Astrocyte of the cerebellum (primary cell): ENCODE measurements at places on chromosomes 7 and 10.

- DNase-seq: peak; percentile 93
Measured at GRCh38 chr10:114779803-114780576, 41.6 kb upstream of the FHIP2A start.

GRCh38 chr7:21777921-21778320, 167.8 kb downstream of the CDCA7L start:
- DNase-seq: no peak

GRCh38 chr7:130875265-130875741, 141.3 kb upstream of the KLF14 start:
- DNase-seq: no peak

GRCh38 chr7:110813986-110814385, 276.9 kb upstream of the LRRN3 start:
- DNase-seq: no peak

DNA sequence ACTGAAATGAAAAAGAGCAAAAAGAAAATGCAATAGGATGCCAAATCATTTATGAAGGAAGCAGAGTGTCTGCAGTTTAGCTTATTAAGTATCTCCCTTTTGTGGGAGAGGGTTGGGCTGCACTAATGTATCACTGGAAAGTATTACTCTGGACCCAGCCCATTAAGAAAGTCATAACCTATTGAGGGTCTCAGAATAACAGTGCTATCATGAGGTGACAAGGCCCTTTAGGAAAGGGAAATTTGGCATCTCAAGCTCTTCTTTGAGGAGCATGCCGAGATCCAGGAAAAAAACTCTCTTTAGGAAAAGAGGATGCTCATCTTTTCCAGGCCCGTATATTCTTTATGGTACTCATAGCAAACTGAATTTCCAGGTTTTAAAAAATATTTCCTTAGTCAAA, 114.6 kb downstream of the PRKG1 start:
- DNase-seq: no peak

DNA sequence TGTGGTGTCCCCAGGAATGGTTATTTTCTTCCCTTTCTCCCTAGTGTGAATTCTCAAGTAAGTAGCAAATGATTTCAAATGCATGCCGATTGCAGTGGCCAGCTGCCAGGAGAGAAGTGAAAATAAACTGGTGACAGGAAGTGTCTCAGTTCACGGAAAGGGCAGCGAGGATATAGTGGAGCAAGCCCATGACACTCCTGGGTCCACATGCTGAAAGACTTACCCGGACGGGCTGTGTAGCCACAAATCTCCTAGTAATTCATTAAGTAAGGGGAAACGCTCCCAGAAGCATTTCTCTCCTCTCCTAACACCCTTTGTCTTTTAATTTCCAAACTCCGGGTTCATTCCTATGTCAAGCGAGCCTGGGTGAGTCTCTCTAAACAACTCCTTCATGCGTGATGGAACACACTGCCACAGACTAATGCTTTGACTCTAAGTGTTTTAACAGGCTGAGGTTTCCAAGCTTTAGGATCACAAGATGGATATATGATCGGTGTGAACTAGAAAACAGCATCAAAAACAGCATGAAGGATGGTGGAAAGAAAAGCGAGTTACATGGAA, 125.6 kb downstream of the CYP26A1 start:
- peak; percentile 57 for DNase-seq

GRCh38 chr10:128877141-128877540, 589.9 kb upstream of the MGMT start:
- DNase-seq: no peak

DNA sequence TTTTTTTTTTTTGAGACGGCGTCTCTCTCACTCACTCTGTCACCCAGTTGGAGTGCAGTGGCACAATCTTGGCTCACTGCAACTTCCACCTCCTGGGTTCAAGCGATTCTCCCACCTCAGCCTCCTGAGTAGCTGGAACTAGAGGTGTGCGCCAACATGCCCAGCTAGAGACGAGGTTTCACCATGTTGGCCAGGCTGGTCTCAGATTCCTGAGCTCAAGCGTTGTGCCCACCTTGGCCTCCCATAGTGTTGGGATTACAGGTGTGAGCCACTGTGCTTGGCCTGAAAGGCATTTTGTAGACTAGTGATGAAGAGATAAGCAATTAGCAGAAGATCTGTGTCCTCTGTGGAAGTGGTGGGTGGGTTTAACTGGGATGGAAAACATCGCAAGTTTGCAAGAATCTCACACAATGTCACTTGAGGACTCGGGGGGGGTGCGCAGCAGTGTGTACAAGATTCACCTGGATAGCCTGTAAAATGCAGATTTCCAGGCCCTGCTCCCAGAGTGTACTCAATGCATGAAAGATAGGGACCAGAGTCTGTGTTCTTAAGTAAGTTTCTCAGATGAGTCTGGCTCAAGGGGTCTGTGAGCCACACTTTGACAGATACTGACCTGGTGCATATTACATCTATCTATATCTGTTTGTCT, 10.9 kb downstream of the CYP17A1 start:
- DNase-seq: no peak

DNA sequence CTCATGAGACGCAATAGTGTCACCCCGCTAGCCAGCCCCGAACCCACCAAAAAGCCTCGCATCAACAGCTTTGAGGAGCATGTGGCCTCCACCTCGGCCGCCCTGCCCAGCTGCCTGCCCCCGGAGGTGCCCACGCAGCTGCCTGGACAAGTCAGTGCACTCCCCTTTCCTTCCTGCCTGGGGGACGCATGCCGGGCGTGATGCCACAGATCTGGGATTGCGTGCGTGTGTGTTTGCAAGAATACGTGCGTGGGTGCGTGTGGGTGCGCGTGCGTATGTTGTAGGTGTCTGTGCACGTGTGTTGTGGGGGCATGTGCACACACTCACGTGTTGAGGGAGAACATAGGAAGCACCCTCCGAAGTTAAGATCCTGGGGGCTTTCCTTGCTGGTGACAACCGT, 23.5 kb downstream of the PFKFB3 start:
- DNase-seq: no peak

DNA sequence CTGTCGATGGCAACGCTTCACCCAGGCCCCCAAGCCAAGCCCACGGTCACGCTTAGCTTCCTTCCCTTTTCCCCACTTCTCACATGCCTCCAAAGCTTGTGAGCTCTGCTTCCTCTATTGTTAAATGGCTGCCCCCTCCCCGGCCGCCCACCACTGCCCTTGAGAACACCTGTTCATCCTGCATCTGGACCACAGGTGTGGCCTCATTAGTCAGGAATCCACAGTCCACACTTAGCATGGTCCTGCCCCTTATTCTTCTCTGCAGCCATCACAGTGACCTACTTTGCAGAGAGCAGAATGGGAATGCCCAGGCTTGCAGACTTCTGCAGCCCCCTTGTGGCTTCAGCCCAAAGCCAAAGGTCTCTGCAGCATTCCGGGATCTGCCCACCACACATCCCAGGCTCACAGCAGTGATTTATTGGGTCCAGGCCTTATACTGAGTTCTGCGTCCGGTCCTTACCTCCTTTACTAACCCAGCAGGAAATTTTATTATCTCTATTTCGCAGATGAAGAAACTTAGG, 66.9 kb downstream of the PTPRE start:
- no peak for DNase-seq

DNA sequence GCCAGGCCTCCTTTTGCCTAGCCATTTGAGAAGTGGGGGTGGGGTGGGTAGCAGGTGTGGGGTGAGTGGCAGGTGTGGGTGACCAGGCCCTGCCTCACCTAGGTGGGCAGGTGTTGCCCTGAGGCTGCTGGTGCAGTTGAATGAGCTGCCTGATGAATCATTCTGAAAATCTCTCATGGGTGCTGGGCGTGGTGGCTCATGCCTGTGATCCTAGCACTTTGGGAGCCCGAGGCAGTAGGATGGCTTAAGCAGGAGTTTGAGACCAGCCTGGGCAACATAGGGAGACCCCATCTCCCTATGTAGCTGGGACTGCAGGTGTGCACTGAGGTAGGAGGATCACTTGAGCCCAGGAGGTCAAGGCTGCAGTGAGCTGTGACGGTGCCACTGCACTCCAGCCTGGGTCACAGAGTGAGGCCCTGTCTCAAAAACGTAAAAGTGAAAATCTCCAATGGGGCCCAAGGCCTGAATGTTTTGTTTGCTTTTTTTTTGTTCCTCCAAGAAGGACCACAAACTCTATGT, 17.7 kb downstream of the TSPAN14 start:
- no peak for DNase-seq

DNA sequence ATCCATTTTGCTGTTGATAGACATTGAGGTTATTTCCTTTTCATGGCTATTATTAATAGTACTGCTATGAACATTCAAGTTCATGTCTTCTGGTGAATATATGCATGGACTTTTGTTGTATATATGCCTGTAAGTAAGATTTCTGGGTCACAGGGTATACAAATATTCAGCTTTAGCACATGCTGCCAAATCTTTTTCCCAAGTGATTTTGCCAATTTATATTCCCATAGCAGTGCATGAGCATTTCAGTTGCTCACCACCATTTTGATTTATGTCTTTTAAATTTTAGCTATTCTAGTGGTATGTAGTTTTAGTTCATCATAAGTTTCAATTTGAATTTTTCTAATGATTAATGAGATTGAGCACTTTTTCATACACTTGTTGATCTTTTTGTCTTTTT, 59.9 kb downstream of the CALD1 start:
- no peak for DNase-seq

GRCh38 chr7:16359216-16359615, 62.1 kb downstream of the CRPPA start:
- DNase-seq: no peak

DNA sequence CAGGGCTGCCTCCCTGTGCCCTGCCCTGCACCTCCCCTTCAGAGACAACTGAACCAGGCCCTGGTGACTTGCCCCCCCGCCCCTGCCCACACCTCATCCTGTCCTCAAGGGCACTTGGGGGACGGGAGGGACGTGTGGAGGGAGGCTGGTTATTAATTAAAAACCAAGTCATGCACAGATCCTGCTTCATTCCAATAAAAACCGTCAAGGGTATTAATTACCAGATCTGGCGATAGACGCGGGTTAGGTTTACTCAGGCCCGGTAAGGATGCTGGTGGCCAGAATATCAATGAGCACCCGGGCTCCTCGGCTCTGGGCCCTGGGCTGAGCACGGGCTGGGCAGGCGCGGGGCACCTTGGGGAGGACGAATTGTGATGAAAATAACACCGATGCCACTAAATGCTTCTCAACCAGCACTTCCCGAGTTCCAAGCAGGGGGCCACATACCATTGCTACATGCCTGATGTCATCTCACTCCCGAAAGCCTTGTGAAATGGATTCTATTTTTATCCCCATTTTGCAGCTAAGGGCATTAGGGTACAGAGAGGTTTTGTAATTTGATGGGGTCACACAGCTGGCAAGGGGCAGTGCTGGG, 24.5 kb upstream of the GTF2IRD1 start:
- peak; percentile 39 for DNase-seq

- DNase-seq: no peak
Measured at GRCh38 chr10:7475939-7476338, 65.1 kb upstream of the SFMBT2 start.

DNA sequence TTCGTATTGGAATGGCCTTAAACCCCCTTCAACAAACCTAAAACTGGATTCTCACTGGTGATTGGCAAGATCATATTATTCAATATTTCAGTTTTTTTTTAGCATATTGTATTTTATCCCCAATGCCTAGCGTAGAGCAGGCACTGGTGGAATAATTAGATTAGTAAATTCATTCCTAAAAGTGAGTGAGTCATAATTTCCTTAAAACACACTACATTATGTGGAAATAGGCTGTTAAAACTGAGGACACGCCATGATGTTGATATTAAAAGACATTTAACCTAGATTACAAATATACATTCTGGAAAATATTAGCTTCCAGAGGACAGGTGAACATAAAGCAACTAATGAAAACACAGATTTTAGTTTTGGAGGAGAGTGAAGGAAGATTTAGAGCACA, 463.9 kb downstream of the PARD3 start:
- DNase-seq: no peak

- DNase-seq: no peak
Measured at GRCh38 chr10:71765176-71765904, 8.0 kb downstream of the VSIR start.

GRCh38 chr10:84224411-84225028, 824 bp downstream of the LRIT2 start:
- no peak for DNase-seq

- DNase-seq: no peak
Measured at GRCh38 chr7:44395067-44395466, 69.7 kb upstream of the CAMK2B start.

DNA sequence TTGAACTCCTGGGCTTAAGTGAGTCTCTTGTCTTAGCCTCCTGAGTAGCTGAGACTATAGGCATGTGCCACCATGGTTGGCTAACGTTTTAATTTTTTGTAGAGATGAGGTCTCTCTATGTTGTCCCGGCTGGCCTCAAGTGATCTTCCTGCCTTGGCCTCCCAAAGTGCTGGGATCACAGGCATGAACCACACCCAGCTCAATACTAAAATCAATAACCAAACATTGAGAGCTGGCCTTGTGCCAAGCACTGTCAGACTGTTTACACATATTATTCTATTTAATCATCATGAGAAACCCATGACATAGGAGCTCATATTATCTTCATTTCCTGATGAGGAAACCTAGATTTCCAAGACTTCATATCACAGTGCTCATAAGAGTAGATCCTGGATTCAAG, 251.2 kb downstream of the BAMBI start:
- no peak for DNase-seq

DNA sequence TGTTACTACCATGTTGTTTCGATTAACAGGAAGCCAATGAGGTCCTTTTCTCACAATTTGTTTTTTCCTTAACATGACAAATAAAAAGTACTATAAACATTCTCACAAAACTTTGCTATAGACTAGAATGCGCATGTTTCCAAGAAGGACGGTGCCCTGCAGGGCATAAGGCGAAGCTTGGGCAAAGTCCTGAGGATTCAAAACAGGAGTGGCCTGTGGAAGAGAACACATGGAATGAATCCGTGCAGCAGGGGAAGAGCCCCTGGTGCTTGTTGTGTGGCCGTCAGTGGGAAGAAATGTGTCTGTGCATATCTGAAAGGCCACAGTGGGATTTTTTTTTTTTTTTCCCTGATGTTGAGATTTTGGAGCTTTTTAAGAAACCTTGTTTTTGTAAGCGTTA, 67.6 kb downstream of the ITGA8 start:
- no peak for DNase-seq

- DNase-seq: peak; percentile 95
Measured at GRCh38 chr7:93011351-93012294, 106.2 kb downstream of the SAMD9 start.

DNA sequence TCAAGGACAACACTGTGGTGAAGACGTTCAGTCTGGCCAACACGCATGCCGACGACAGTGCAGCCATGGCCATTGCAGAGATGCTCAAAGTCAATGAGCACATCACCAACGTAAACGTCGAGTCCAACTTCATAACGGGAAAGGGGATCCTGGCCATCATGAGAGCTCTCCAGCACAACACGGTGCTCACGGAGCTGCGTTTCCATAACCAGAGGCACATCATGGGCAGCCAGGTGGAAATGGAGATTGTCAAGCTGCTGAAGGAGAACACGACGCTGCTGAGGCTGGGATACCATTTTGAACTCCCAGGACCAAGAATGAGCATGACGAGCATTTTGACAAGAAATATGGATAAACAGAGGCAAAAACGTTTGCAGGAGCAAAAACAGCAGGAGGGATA, 6.6 kb downstream of the LMOD2 start:
- DNase-seq: no peak
